ENCODE measurements at places on chromosomes 11 and 22. TPM values are rescaled to one million over a fixed set of nuclear protein-coding genes. Genes with fewer than 3 reads are reported as not detected.

The TP53AIP1 gene
- polyA plus RNA-seq = 0.03 TPM

The LRP4 gene
- 6.4 TPM for polyA plus RNA-seq

The C22orf42 gene
- not detected for polyA plus RNA-seq

The C11orf86 gene
- 59.6 TPM for polyA plus RNA-seq

The USP35 gene
- 6.4 TPM for polyA plus RNA-seq

The VPREB3 gene
- 0.61 TPM for polyA plus RNA-seq

The SHISAL1 gene
- polyA plus RNA-seq = 2.2 TPM

The PC gene
- polyA plus RNA-seq = 45.9 TPM

The OR52I1 gene
- polyA plus RNA-seq = not detected

The LSP1 gene
- polyA plus RNA-seq = 5.5 TPM

The CDC42EP1 gene
- 20.2 TPM for polyA plus RNA-seq
